Keratinocyte (primary cell): ENCODE measurements at places on chromosomes 5 and 9. TPM values are rescaled to one million over a fixed set of nuclear protein-coding genes. Genes with fewer than 3 reads are reported as not detected.
A peak's percentile ranks its signal among the peaks of the same experiment; 100 is the strongest.

Gene FAM153A
- 0.01 to 0.11 TPM (median 0.06 TPM) in 3 replicates for polyA plus RNA-seq

GRCh38 chr9:92136184-92136858 is 21.1 kb upstream of the SPTLC1 start:
- H3K4me1 ChIP-seq, result peaks cover 15% of the 10 kb centered on the region
- H3K36me3 ChIP-seq, result no peaks in the 10 kb centered on the region
- no peak overlapping the region for H3K4me3 ChIP-seq
- no peak for DNase-seq
- no peak overlapping the region for H3K27ac ChIP-seq
- peaks cover 16% of the 10 kb centered on the region for H3K27me3 ChIP-seq

- no peak for DNase-seq
- H3K4me3 ChIP-seq, result no peak overlapping the region
- peaks cover 4% of the 10 kb centered on the region for H3K27me3 ChIP-seq
- H3K36me3 ChIP-seq, result no peaks in the 10 kb centered on the region
- no peaks in the 10 kb centered on the region for H3K4me1 ChIP-seq
Measured at GRCh38 chr5:64534033-64534432, 28.2 kb downstream of the RGS7BP start.

DNA sequence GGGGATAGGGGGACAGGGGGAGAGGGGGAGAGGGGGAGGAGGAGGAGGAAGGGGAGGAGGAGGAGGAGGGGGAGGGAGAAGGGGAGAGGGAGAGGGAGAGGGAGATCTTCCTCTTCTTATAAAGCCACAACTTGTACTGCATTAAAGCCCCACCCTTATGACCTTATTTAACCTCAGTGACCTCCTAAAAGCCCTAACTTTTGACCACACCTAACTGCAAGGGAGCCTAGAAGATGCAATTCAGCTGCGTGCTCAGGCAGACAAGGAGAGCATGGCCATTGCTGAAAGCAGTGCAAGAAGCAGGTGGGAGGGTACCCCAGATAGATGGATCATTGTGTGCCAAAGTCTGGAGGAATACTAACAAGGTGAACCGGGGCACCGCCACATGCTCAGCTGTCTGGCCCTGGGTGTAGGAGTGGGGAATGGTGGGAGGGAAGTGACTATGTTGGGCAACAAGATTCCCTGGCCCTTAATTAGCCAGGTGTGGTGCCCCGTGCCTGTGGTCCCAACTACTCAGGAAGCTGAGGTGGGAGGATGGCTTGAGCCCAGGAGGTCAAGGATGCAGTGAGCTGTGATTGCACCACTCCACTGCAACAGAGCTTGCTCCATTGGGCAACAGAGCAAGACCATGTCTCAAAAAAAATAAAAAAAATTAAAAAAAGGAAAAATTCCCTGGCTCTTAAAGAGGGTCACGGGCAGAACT is 125.4 kb upstream of the BOD1 start:
- H3K27ac ChIP-seq, result no peak overlapping the region
- DNase-seq, result no peak

GRCh38 chr5:124536333-124536732 is 210.1 kb downstream of the ZNF608 start:
- DNase-seq, result no peak
- no peaks in the 10 kb centered on the region for H3K36me3 ChIP-seq
- no peaks in the 10 kb centered on the region for H3K4me1 ChIP-seq
- H3K27me3 ChIP-seq, result no peaks in the 10 kb centered on the region

DNA sequence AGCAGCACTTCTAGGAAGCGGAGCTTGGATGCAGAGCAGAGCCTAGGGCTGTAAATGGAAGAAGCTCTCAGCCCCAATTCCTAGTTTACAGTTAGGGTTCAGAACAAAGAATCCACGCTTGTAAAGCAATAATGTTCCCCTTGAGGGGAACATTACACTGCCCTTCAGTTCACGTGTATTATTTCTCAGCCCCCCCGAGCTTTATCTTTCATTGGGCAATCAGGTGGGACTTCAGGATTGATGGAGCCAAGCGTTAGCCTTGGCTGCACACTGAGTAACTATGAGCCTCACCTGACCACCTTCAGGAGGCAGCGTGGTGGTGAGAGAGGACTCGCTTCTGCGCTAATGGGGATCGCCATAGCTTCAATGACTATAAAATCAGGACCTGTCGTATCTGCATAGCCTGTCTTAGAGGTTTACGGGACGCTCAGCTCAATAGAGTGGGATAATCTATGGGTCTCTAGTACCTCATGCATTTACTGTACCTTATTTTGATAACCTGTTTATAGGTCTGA is 157.0 kb upstream of the RASEF start:
- no peaks in the 10 kb centered on the region for H3K27me3 ChIP-seq
- peak overlapping the region; percentile 85 for H3K4me3 ChIP-seq
- DNase-seq, result no peak
- no peak overlapping the region for H3K27ac ChIP-seq

Gene NOXA1
- 0.07 to 0.33 TPM (median 0.09 TPM) in 3 replicates for polyA plus RNA-seq

Gene ABCA1
- polyA plus RNA-seq, result 20.8 to 35.9 TPM (median 23.0 TPM) in 3 replicates

DNA sequence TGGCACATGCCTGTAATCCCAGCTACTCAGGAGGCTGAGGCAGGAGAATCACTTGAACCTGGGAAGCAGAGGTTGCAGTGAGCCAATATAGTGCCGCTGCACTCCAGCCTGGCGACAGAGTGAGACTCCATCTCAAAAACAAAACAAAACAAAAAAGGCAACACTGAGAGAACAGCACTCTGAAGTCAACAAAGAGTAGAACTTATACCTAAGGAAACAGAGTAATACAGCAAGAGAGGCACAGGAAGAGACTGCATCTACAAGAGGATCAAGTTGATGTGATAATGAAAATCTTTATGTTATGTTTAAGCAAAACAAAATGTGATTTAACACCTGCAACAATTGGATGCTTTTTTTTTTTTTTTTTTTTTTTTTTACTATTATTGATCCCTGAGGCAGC is 33.1 kb downstream of the FYB1 start:
- no peak overlapping the region for H3K27ac ChIP-seq
- no peak overlapping the region for H3K4me3 ChIP-seq
- H3K4me1 ChIP-seq, result no peaks in the 10 kb centered on the region
- no peaks in the 10 kb centered on the region for H3K36me3 ChIP-seq

Gene MOB3B
- 32.6 to 40.8 TPM (median 35.3 TPM) in 3 replicates for polyA plus RNA-seq

GRCh38 chr9:114588210-114588609 is 641 bp downstream of the ATP6V1G1 start:
- H3K4me3 ChIP-seq, result peak overlapping the region; percentile 100
- H3K27me3 ChIP-seq, result no peaks in the 10 kb centered on the region
- H3K27ac ChIP-seq, result peak overlapping the region; percentile 98
- H3K36me3 ChIP-seq, result peaks cover 9% of the 10 kb centered on the region
